ENCODE measurements at places on chromosomes 13 and 19.

DNA sequence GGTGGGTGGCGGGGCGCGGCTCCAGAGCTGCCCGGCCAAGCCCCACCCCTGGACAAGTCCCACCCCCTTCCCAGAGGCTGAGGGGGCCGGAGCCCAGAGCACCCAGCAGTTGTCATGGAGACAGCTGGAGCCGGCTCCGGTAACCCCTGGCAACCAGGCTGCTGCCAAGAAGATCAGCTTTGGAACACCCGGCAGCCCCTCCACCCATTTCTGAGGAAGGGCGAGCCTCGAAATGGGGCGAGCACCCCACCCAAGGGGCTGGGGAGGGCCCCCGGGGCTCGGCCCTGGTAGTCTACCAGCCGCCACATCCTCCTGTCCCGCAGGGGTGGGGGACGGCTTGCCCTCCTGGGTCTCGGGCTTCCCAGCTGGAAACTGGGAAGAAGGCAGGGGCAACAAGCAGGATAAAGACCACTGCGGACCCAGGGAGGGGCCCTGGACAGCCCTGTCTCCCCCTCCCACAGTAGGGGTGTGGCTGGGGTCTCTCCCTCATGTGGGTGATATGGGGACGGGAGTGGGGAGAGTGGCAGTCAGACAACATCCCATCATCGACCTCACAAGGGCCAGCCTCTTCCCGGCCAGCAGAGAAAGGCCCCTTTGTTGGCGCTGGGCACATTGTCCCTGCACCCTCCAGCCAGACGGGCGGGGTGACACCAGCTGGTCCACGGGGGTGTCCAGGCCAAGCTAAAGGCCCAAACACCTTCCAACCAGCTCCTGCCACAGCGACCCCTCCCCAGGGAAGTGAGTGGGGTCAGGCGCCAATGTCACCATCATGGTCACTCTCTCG is 1.5 kb downstream of the CERS1 start:
- DNase-seq = no peak

- DNase-seq = peak; percentile 51
Measured at GRCh38 chr19:45885556-45886426, at the start of gene IRF2BP1. Gene IRF2BP1, minus strand, starts transcription at chr19:45886141. Its CDS starts 367 bp downstream, at chr19:45885774.

GRCh38 chr19:55094456-55095259 is 19.0 kb downstream of the EPS8L1 start:
- DNase-seq = no peak

DNA sequence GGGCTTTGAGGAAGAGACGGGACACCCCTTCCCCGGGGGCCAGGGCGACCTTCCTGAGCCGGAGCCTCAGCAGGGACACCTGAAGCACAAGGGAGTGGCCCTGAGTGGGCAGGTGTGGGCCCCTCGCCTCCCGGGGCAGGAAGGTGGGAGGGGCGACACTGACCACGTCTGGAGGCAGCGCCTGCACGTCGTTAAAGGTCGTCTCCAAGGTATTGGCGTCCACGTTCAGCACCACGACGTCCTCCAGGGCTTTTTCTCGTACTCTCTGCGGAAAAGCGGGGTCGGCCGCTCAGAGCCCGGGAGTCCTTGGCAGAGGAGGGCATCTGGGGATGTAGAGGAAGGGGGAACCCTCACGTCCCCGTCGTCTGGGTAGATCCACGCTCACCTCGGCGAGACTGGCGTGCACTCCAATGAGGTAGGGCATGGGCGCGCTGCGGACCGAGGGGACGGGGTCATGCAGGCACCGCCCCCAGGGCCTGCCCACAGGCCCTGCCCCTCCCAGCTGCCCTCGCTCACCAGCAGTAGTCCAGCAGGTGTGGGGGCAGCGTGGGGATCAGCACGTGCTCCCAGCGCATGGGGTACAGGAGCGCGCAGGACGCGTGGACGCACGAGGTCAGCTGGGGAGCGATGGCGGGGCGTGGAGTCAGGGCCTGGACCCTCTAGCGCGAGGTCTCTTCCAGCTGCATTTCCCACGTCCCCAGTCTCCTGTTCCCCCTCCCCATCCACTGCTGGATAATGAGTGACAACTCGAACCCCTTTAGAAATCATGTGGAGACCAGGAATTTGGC is 6.1 kb downstream of the DENND1C start:
- no peak for DNase-seq

GRCh38 chr13:75324413-75324940 is 157.5 kb downstream of the TBC1D4 start:
- DNase-seq = no peak

DNA sequence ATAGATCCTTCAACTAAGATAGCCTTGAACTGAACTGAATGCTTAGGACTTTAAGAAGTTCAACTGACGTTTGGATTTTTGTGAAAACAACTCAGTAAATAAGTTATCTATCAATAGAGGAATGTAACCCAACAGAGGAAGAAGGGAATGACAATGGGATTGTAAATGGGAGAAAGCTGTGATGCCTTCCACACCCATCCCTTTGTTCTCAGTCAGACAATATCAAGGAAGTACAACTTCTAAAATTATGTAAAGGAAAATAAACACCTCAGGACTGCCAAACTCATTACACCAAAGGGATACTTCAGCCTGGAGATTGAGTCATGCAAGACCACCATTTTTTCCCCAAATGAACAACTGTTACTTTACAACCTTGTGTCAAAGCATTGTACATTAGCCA is 21.1 kb downstream of the CEACAM8 start:
- no peak for DNase-seq
